ENCODE measurements at places on chromosomes 3 and 15.

- no peaks in the 10 kb centered on the region for H3K36me3 ChIP-seq
- peaks cover 20% of the 10 kb centered on the region for H3K4me1 ChIP-seq
- no peak overlapping the region for H3K27ac ChIP-seq
- no peak overlapping the region for H3K4me3 ChIP-seq
- no peak for DNase-seq
- no peaks in the 10 kb centered on the region for H3K27me3 ChIP-seq
These were observed 25.0 kb downstream of the SIDT1 start for GRCh38 chr3:113557374-113557773.

- H3K4me3 ChIP-seq = no peak overlapping the region
- no peak overlapping the region for H3K27ac ChIP-seq
- DNase-seq = no peak
- no peaks in the 10 kb centered on the region for H3K27me3 ChIP-seq
- H3K36me3 ChIP-seq = no peaks in the 10 kb centered on the region
These were observed 15.6 kb upstream of the RAP2B start for GRCh38 chr3:153146191-153147053.

GRCh38 chr15:68633231-68634121, 54.7 kb downstream of the CORO2B start:
- H3K36me3 ChIP-seq = no peaks in the 10 kb centered on the region
- H3K27ac ChIP-seq = no peak overlapping the region
- DNase-seq = no peak
- H3K4me1 ChIP-seq = no peaks in the 10 kb centered on the region

- no peak overlapping the region for H3K27ac ChIP-seq
- no peaks in the 10 kb centered on the region for H3K36me3 ChIP-seq
- no peak for DNase-seq
- peaks cover under 1% of the 10 kb centered on the region for H3K4me1 ChIP-seq
- no peaks in the 10 kb centered on the region for H3K27me3 ChIP-seq
These were observed 23.2 kb downstream of the CYP8B1 start for GRCh38 chr3:42852441-42852840.

DNA sequence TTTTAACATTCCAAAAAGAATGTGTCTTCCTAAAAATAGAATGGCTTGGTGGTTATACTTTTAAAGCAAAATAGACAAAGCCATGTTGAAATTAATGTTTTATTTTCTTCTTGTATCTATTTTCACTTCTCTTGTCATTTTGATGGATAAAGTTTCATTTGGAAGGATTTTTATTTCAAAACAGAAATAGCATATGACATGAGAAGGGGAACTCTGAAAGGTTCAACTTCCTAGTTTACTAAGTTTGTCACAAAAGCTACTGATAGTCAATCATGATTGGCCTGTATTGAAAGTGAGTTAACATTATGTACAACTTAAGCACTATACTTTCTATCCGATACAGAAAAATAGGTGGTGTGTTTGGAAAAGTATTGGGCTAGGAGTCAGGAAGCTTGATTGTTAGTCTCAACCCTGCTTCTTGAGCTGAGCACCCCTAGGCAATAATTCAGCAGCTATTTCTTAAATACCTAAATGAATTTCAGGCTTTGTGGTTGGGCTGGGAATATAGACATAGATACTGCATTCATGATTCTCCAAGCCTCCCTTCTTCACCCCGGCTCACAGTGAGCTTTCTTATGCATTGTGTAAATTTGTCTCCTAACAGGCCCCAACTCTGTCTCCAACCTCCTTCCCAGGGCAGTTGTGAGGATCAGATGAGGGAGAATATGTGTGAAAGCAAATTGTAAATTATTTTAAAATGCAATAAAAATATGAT, 46.9 kb upstream of the CSPG4 start:
- no peaks in the 10 kb centered on the region for H3K27me3 ChIP-seq
- H3K4me3 ChIP-seq = no peak overlapping the region
- H3K27ac ChIP-seq = no peak overlapping the region

GRCh38 chr3:59756934-59757333, 707.1 kb upstream of the CFAP20DC start:
- no peaks in the 10 kb centered on the region for H3K27me3 ChIP-seq
- DNase-seq = no peak
- H3K27ac ChIP-seq = no peak overlapping the region
- H3K4me3 ChIP-seq = no peak overlapping the region

GRCh38 chr15:83100097-83100646, 7.3 kb upstream of the TM6SF1 start:
- no peak overlapping the region for H3K4me3 ChIP-seq
- H3K4me1 ChIP-seq = no peaks in the 10 kb centered on the region
- no peaks in the 10 kb centered on the region for H3K36me3 ChIP-seq
- no peak for DNase-seq
- no peak overlapping the region for H3K27ac ChIP-seq

- no peaks in the 10 kb centered on the region for H3K36me3 ChIP-seq
- DNase-seq = no peak
- no peaks in the 10 kb centered on the region for H3K4me1 ChIP-seq
- no peaks in the 10 kb centered on the region for H3K27me3 ChIP-seq
- H3K4me3 ChIP-seq = no peak overlapping the region
These were observed 11.3 kb upstream of the PIAS1 start for GRCh38 chr15:68042855-68043222.

DNA sequence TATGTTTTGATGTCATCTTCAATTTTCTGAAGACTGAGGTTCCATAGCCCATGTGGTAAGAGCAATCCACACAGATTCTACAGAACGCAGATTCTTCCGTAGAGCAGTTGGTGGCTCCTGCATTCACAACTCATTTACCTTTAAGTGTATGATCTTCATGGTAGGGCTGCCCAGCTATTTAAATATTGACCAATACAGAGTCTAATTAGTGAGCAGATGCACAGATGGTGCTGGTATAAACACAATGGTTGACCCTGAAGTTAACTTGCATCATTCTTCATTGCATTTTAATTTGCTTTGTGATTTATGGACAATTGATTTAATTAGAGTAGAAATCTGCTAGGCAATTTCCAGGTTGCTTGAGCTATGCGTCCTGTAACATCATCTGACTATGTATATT, 269.2 kb downstream of the SQOR start:
- DNase-seq = no peak
- H3K4me3 ChIP-seq = no peak overlapping the region
- H3K27me3 ChIP-seq = no peaks in the 10 kb centered on the region
- H3K36me3 ChIP-seq = no peaks in the 10 kb centered on the region

DNA sequence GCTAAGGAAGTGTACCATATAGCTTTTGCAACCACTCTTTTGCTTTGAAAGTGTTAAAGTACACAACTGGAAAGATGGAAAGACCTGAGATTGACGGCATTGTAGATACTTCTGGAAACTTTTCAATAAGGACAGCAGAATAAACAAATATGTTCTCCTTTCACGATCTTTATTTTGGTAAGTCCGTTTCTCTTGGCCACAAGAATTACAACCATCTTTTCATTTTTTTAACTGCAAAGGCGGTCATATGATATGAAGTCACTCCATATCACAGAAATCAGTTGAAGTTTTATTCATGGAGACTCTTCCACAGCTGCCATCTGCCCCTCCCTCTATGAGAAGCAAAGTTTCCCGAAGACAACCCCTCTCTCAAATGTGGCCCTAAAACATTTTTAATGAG, 303.4 kb upstream of the ICE2 start:
- H3K27me3 ChIP-seq = no peaks in the 10 kb centered on the region
- no peak overlapping the region for H3K27ac ChIP-seq
- no peak for DNase-seq
- no peaks in the 10 kb centered on the region for H3K36me3 ChIP-seq

- H3K4me1 ChIP-seq = no peaks in the 10 kb centered on the region
- H3K27me3 ChIP-seq = no peaks in the 10 kb centered on the region
- no peak overlapping the region for H3K27ac ChIP-seq
- H3K36me3 ChIP-seq = no peaks in the 10 kb centered on the region
These were observed 81.3 kb downstream of the ZMAT3 start for GRCh38 chr3:178990293-178990692.

DNA sequence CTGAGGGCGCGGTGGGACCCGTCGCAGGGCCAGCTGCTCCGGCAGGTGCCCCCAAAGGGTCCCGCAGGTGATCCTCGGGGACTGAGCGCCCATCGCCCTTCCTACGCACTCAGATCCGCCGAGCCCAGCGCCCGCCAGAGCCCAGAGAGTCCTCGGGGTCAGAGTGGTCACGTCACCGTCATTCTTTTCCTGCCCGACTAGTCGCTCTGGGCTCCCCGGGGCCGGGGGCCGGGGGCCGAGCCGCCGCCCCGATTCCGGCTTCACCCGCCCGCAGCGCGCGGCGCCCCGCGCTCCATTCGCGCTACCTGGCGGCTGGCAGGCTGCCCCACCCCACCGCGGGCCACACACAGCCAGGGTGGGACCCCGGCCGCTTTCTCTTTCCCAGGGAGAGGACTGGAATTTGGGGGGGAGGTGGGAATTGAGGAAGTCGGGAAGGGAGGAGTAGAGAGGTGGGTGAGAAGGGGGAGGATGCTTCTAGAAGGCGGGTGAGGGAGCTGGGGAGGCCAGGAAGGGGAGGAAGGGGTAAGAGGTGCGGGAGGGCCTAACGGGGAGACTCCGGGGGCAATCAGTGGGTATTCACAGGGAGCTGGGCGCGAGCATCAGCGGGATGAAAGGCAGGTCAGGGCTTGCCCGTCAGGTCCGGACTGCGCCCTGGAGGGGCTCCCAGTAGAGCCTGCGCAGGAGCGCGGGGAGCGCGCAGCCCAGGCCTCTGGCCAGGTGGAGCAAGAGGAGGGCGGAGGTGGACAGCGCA, 36.1 kb upstream of the EPHB3 start:
- peak overlapping the region; percentile 80 for H3K4me3 ChIP-seq
- peaks cover 10% of the 10 kb centered on the region for H3K4me1 ChIP-seq
- no peaks in the 10 kb centered on the region for H3K36me3 ChIP-seq
- H3K27me3 ChIP-seq = peaks cover 7% of the 10 kb centered on the region

GRCh38 chr3:66394753-66395249, 106.0 kb downstream of the LRIG1 start:
- no peaks in the 10 kb centered on the region for H3K27me3 ChIP-seq
- peaks cover 29% of the 10 kb centered on the region for H3K36me3 ChIP-seq
- no peak for DNase-seq
- peaks cover 26% of the 10 kb centered on the region for H3K4me1 ChIP-seq
- H3K27ac ChIP-seq = no peak overlapping the region

DNA sequence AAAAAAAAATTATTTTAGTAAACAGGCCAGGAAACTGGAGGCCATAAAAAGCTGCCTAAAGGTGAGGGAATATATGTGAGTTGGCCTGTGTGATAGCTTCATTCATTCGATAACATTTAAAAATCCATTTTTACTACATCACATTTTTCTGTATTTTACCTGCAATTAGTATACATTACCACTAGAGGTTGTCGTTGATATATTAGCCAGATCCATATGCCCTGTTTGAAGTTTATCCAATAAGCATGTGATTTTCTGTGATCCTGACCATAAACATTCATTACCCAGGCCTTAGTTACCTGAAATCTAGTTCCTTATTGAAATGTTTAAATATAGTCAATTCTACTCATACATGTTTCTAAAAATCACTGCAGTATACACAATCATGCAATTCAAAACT, 71.4 kb downstream of the ARNT2 start:
- no peaks in the 10 kb centered on the region for H3K36me3 ChIP-seq
- no peak overlapping the region for H3K27ac ChIP-seq
- H3K4me1 ChIP-seq = no peaks in the 10 kb centered on the region

DNA sequence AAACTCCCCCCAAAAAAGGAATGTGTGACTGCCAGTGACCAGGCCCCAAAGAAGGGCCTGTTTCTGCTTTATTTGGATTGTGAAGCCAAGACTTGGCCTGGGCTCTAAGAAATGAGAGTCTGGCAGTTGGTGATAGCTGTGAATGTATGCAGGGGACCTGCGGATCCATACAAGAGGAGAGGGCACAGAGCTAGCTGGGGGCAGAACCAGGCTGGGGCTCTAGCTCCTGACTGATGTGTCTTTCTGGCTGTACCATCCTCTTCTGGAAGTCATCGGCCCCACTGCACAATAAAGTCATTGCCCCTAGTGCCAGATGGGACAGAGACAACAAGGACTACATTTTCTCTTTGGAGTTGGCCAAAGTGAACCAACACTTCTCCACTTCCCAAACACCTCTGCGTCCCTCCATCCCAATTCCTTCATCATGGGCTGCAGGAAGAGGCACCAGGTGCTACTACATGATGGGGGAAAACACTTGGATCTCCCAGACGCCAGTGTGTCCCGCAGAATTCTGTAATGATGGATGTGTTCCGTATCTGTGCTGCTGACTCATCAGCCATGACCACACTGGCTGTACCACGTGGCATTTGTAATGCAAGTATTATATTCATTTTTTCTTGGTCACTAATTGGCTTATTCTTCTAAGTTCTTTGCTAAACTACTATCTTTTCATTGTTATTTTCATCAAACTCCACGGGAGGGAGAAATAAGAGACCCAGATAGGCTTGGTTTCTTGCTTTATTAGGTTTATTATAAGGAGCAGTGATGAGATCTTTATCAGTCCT, 1.7 kb upstream of the PLA2G4F start:
- no peak for DNase-seq
- no peak overlapping the region for H3K4me3 ChIP-seq
- no peak overlapping the region for H3K27ac ChIP-seq
- H3K4me1 ChIP-seq = no peaks in the 10 kb centered on the region
- H3K27me3 ChIP-seq = no peaks in the 10 kb centered on the region
- H3K36me3 ChIP-seq = peaks cover 48% of the 10 kb centered on the region

DNA sequence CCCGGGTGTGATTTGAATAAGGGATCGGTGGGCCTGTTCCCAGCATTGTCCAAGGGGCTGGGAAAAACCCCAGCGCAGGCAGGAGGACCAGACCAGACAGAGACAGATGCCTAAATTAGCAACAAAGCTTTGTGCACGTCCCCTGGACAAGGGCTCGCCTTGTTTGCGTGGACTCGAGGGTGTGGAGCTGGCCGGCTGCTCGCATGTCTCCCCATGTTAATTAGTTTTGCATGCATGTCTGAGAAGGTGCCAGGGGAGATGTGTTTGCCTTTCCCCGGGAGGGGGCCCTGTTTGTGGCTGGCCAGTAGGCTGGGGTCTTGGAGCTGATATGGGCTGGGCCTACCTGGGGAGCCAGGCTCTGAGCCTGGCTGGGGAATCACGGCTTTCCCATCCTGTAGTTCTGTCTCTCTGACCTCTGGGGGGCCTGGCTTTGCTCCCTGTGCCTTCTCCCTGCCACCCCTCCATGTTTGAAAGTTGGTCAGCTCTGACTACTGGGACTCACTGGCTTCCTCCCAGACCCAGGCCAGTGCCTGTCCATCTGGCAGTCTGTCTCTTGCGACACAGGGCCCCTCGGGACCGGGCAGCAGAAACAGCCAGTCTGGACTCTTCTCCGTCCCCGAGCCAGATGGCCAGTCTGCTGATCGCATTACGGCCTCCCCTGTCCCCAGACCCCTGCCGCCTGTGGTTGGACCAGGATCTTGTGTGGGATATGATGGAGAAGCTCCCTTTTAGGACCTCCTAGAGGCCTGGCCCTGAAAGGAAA, 55.4 kb upstream of the POLG start:
- no peaks in the 10 kb centered on the region for H3K27me3 ChIP-seq
- no peaks in the 10 kb centered on the region for H3K36me3 ChIP-seq
- no peak for DNase-seq
- no peak overlapping the region for H3K4me3 ChIP-seq
- H3K27ac ChIP-seq = no peak overlapping the region

DNA sequence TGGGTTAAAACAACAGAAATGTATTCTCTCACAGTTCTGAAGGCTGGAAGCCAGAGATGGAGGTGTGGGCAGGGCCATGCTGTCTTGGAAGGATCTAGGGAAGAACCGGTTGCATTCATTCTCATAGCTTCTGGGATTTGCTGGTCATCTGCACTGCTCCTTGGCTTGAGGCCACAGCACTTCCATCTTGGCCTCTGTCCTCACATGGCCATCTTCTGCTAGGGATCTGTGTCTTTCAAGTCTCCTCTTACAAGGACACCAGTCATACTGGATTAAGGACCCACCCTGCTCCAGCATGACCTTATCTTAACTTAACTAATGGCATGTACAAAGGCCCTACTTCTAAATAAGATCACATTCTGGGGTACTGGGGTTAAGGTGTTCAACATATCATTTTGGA, 47.7 kb downstream of the RPLP1 start:
- H3K4me1 ChIP-seq = no peaks in the 10 kb centered on the region
- H3K27me3 ChIP-seq = no peaks in the 10 kb centered on the region
- DNase-seq = no peak

All from effector memory CD4-positive, alpha-beta T cell (primary cell).